ENCODE measurements at places on chromosomes 12 and 14.

DNA sequence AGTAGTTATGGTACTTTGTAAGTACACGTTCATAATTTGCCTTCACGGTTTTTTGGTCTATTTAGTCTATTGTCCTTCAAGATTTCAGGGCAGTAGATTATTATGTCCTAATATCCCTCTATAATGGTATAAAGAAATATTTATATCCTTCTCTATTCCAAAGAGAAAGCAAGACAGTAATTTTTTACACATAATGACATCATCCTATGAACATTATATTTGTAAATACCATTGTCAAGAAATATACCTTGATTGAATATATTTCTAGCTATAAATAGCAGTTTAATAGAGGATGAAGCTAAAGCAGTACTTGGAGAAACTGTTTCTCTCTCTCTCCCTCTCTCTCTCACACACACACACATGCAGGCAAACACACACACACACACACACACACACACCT lies 77.0 kb downstream of the C12orf50 start:
- DNase-seq: no peak

GRCh38 chr14:101878822-101879528 lies 85.4 kb upstream of the DYNC1H1 start:
- DNase-seq: no peak

DNA sequence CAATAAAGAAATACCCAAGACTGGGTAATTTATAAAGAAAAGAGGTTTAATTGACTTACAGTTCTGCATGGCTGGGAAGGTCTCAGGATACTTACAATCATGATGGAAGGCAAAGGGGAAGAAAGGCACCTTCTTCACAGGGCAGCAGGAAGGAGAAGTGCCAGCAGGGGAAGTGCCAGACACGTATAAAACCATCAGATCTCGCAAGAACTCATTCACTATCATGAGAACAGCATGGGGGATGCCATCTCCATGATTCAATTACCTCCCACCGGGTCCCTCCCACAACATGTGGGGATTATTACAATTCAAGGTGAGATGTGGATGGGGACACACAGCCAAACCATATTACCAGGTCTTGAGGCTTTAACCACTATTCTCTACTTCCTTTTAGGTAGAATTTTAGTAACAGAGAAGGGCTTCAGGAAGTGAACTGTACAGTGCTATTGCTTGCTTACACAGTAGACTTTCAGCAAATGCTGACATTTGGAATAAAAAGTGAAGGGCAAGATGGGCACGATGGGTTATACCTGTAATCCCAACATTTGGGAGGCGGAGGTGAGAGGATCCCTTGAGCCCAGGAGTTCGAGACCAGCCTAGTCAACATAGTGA lies 40.8 kb upstream of the OR4E1 start:
- no peak for DNase-seq

DNA sequence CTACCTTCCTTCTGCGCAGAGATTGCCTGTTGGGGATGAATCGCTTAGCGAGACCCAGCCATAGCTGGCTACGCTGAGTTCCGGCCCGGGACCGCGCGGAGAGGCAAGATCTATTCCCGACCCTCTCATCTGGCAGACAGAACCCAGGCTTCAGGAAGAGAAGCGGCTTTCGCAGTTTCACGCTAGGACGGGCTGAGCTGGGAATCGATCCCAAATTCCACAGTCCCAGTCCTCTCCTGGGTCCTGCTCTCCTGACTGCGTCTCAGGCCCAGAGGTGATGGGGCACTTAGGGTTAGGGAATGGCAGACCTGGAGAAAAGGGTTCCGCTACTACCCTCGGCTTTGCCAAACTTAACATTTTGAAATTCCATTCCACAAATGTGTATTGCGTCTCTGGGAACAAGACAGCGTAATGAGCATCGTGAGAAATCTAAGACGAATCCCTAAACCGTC lies 2.8 kb downstream of the PTPN21 start:
- DNase-seq: no peak

DNA sequence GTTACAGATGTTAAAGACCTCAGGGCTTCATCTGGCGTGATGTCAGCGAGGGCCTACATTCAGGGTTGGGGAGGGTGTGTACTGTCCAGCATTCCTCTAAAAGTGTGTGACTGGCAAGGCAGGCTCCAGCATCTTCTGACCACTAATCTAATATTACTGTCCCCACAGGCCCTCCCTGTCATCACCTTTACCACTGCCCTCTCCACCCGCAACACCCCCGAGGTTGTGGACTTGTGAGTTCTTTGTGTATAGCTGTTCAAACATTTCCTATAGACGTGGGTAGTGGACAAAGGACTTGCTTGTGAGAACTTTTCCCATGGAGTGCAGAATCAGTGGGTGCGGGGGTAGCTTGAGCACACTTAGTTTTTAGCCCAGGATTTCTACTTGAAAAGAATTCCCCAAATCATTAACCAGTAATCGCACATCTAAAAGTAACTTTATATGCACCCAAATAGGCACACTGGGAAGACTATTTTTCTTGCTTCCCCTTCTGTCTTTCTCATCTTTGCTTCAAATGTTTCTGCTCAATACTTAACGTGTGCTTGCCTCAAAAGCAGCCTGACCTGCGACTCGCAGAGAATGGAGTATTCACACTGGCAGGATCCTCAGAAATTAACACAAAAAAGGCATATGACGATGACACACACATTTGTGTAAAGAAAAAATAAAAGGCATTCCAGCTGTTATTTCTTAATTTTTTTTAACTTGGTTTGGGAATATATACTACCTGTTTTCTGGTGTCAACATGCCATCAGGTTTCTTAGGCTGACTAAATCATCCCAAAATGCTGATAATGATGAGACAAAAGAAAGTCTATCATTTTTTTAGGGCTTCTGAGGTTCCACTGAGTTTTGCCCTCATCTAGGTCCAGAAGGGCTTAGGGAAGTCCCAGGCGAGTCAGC lies 158.4 kb upstream of the HIF1A start:
- DNase-seq: no peak

- DNase-seq: no peak
These were observed 219.0 kb upstream of the RTL1 start for GRCh38 chr14:101122237-101123141.

- no peak for DNase-seq
These were observed 71.6 kb downstream of the PDE6H start for GRCh38 chr12:15044471-15044870.

GRCh38 chr14:92144708-92145107 lies 22.9 kb downstream of the CPSF2 start:
- no peak for DNase-seq

GRCh38 chr14:42687421-42687820 lies 1080.7 kb downstream of the LRFN5 start:
- no peak for DNase-seq

DNA sequence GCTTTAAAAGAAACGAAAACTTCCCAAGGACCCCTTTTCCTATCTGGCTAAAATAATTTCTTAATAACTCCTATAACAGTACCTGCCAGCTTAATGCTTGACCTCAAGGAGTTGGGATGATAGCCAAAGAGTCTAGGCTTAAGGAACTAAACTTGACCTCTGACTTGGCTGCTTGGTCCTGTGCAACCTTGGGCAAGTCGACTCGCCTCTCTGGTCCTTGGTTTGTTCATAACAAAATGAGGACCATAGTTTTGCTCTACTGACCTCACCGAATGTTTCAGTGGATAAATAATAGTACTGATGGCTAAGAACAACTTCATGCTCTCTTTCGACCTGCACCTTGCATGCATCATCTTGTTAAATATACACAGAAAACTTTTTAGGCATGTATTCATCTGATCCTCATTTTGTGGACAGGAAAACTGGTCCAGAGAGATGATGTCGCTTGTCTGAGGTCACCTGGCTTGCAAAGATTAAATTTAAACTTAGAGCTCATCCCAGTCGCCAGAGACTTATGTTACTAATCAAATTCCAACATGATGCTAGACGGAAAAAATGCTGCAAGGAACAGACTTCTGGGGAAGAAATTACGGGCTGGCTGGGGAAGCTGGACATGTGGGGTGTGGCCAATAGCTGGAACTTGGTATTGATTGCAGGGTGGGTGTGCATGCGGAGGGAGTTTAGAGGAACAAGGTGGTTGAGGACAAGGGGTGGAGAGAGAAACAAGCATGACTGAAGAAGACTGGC lies 38.0 kb upstream of the WSCD2 start:
- no peak for DNase-seq

GRCh38 chr12:65189028-65189718 lies 19.8 kb downstream of the LEMD3 start:
- no peak for DNase-seq

DNA sequence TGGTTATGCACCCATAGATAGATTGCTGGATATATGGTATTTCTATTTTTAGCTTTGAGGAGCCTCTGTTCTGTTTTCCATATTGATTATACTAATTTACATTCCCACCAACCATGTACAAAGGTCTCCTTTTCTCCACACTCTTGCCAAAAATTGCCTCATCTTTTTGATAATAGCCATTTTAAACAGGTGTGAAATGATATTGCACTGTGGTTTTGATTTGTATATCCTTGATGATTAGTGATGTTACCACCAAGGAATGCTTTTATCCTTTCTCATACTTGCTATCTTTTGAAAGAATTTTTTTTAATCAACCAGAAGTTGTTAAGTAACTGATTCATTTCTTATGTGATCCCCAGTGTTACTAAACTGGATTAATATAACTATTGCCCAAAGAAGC lies 60.0 kb downstream of the BBS10 start:
- DNase-seq: no peak

DNA sequence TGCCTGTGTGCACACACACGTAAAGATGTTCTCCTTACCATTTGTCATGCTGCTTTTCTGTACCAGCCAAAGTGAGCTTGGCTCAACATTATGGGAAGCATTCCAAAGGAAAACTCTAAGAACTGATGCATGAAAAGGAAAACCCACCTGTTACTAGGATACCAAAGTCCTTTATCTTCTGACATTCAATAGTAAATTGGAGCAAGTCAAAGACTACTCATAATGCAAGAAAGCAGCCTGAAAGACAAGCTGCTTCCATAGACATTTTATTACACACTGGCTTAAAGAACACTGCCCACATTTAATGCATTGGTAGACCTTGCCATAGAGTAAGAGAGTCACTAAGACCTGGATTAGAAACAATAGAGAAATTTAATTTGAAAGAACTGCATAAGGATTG lies 159.0 kb downstream of the LRIG3 start:
- DNase-seq: no peak

GRCh38 chr12:92794814-92795213 lies 92.0 kb downstream of the PLEKHG7 start:
- DNase-seq: no peak

- no peak for DNase-seq
These were observed 33.3 kb upstream of the BCAT1 start for GRCh38 chr12:24982250-24982649.

DNA sequence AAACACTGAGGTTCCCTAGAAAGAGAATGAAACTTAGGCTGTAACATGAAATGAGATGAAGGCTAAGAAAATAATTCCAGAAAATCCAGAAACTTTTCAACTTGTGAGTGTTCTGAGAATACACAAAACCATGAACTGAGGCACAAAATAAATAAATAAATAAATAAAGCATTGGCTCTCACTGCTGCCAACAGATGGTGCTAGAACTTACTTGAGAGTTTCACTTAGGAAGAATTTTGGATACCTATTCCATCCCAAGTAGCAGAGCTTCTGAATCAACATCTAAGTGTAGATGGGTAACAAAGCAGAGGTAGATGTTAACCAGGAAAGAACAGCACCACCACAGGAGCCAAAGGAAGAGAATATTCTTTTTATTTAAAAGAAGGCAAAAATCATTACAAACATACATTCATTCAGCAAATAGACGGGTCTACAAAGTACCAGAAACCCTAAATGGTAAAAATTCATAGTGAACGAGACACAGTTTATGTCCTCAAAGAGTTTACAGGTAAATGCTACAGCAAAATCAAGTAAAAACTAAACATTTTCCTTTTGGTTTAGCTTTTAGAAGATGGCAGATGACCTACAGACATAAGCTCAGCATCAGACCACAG lies 16.7 kb downstream of the EPS8 start:
- DNase-seq: no peak

DNA sequence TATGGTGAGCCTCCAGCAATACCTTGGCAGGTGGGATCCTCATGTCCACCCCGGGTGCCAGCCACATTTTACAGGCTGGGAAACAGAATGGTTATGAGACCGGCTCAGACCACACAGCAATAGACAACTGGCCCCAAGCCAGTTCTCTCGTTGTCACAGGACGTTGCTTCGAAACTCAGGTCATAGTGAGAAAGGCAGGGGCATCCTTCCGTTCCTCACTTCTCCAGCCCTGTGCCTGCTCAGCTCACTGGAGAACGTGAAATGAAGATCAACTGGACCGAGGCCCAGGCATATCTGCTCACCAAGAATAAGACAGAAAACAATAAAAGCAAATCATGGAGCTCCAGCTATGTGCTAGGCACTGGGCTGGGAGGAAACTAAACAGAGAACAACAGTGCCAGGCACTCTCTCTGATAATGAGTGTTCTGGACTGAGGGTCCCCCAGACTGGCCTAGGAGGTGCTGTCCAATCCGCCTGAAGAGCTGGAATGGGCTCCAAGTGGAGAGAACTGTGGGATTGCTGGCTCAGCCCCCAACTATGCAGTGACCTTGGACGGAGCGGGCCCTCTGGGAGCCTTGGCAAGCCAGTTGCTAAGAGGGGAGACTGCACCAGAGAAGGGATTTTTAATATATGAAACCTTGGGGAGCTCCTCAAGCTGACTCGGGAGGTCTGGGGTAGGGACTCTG lies 18.8 kb upstream of the FAIM2 start:
- DNase-seq: no peak

DNA sequence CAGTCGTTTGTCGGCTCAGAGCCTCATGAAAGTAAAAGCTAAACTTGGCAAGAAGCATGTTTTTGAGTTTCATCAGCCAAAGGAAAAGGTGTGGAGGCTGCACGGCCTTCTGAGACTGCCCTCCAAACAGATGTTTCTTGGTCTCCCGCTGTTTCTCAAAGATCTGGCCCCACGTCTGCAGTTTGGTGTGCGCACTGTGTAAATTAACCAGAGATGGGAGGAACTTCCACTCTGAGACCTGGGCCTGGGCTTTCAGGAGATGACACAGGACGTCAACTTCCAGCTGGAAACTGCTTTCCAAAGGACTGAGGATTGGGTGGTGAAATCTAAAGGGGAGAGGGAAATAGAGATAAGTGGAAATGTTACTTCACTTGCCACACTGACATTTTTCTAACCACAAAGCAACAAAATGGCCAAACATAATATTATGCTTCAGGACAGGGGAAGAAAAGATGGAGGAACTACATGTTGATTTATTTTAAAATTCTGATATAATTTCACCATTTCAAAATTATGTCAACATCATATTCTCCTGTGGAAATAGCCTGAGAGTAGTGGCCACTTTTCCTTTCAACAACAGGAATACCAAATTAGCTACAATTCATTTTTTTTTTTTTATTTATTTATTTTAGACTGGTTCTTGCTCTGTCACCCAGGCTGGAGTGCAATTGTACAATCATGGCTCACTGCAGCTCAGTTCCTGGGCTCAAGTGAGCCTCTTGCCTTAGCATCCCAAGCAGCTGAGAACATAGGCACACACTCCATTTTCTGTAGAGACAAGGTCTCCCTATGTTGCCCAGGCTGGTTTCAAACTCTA lies 27.6 kb downstream of the KICS2 start:
- DNase-seq: no peak

GRCh38 chr12:112803620-112804282 lies 12.2 kb downstream of the RPH3A start:
- DNase-seq: no peak

- no peak for DNase-seq
These were observed 9.3 kb downstream of the PEBP1 start for GRCh38 chr12:118145113-118145797.
